ENCODE measurements at places on chromosomes 11 and 22.

- DNase-seq, result peak; percentile 40
Observed at GRCh38 chr11:104000798-104001197, 35.6 kb upstream of the DDI1 start.

DNA sequence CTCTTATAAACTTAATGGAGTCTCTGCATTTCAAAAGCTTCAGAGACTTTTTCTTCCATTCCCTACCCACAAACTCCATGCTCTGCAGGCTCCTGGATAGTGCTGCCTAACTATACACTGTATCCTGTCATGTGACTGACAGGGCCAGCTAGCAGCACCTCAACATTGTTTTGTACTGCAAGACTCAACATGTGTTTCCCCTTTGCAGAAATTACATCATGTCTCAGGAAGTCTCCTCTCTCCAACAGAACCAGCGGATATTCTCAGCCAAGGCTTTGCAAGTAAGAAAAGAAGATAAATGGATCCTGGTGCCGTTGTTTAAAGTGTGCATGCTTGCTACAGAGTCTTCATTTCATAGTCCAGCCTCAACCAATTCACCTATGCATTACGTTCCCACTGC lies 164.0 kb upstream of the UBASH3B start:
- peak; percentile 6 for DNase-seq

GRCh38 chr11:124798991-124799347 lies 1.2 kb downstream of the MSANTD2 start:
- peak; percentile 43 for DNase-seq

- DNase-seq, result no peak
Observed at GRCh38 chr11:134481933-134482527, 70.0 kb upstream of the B3GAT1 start.

DNA sequence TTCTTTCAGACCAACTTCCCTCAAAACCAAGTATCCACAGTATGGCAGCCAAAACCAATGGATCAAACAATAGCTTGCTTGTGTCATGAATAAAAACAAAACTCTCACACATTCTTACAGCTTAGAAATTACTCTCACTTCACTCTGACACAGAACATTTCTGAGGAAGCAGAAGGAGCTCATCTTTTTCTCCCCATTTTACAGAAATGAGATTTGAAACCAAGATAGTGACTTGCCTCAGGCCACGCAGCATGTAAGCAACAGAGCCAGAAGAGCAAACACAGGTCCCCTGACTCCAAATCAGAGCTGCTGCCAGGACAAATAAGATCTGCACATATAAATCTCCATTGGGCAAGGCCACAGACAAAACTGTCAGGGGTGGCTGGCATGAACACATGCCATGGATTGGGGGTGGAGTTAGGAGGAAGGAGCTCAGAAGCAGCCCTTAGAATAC lies 64.8 kb downstream of the RAB30 start:
- DNase-seq, result no peak
